ENCODE measurements at places on chromosomes 11 and 22.
A peak's percentile ranks its signal among the peaks of the same experiment; 100 is the strongest.

DNA sequence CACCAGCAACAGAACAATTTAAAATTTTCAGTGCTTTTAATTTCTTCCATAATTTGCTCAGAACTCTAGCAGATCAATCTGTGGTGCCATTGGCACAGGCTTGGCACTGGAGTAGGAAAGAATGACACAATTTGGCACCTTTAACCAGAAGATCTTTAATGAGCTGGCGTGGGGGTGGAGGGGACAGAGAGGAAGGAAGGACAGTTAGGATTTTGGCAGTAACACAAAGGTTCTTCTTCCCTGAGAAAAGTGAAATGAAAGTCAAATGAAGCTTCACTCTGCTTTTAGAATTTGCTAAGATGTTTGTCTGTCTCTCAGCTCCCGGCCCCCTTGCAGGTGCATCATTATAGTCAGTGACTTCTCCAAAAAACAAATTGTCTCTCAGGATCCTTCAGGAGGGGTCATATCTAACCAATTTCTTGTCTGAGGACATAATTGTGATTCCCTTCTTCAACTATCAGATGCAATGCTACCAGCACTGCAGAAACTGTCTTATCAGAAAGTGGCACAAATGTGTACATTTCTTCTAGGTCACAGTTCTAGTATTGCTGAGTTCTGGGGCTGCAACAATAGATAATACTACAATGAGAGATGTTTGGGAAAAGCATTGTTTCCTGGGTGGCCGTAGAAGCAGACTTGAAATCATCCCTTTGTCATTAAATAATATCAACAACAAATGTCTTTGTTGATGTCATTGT is 66.8 kb downstream of the CSTPP1 start:
- no peak for DNase-seq

DNA sequence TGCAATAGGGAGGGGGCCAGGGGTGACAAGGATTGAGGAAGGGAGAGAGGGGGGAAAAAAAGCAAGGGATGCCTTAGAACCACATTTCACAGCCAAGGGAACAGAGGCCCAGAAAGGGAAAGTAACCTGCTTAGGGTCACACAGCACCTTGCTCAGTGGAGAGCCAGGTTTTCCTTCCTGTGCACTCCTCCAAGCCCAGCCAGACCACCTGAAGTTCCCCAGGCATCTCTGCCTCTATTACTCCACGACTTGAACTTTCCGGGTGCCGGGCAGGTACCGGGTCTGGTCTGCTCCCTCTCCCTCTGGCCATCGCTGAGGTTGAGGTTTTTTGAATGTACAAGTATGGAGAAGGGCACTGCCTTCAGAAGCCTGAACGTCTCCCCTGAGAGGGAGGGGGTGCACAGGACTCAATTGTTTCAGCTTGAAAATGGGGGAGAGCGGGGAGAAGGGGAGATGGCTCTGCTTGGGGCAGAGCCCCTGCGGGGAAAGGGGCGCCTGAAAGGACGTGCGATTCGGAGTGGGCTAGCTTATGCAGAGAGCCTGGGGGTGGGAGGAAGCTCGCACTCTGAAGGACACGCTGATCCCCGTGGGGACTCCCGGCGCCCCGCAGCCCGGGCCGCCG is 516 bp upstream of the SERPINH1 start:
- no peak for DNase-seq

GRCh38 chr11:33772870-33773269 is 1.4 kb downstream of the FBXO3 start:
- DNase-seq = no peak

DNA sequence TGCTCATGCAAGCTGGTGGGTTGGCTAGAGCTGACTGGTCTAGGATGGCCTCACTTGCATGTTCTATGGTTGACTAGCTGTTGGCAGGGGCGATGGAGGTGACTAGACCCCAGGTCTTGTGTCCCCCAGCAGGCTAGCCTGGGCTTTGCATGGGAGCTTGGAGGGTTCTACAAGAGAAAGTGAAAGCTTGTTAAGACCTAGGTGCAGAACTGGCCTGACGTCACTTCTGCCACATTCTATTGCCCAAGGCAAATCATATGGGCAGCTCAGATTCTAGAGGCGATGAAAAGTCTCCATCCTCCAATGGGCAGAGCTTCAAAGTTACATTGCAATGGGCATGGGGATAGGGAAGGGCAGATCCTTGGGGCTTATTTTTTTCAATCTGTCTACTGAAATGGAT is 170.9 kb downstream of the MIAT start:
- DNase-seq = no peak

DNA sequence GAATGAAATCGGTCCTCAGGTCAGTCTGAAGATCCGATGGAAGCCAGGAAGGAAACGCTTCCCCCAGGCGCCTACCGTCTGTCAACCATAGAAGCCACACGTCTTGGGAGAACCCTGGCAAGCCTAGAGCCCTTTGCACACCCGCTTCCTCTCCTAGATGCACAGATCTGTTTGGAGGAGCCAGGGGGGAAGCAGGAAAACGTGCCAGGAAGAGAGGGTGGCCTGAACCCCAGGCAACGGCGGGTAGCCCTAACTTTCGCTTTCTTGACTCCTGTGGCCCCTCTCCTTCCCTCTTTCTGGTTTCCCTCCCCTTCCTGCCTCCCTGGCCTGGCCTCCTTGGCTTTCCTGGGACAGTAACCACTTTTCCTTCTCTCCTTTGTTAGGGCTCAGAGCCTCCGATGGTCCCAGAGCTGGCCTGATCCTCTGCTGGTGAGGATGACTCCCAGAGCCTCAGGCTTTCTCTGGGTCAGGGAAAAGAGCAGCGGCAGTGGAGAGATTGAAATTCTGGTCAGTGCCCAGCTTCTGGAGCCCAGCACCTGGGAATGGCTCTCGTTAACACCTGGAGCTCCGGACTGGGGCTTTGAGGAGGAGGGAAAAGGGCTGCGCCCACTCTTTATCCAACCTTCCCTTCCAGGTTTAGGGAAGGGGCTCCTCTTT is 2.1 kb downstream of the FXYD6 start:
- no peak for DNase-seq

GRCh38 chr11:76074148-76075095 is 131.9 kb downstream of the WNT11 start:
- DNase-seq = no peak

GRCh38 chr11:64120951-64121569 is 44.9 kb downstream of the MACROD1 start:
- no peak for DNase-seq

GRCh38 chr22:26513838-26514237 is 1.6 kb upstream of the TFIP11 start:
- no peak for DNase-seq

DNA sequence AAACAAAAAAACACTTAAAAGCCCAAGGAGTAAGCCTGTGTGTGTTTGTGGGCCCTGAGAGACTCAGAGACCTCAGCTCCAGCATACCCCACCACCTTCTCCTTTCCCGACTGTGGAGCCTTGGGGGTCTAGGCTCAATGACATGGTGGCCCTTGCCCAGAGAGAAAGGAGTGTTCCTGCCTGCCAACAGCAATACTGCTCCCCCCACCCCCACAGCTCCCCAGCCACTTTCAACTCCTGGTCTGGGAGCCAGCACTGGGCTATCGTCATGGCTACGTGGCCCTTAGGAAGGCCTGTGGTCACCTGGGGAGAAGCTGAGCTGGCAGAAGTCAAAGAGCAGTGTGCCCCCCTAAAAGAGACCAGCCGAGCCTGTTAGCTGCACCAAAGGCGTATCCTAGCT is 2.6 kb downstream of the PPP1R14B start:
- no peak for DNase-seq

GRCh38 chr11:19769820-19770219 is 57.2 kb downstream of the NAV2 start:
- no peak for DNase-seq

GRCh38 chr22:37462983-37463382 is 23.2 kb downstream of the MFNG start:
- DNase-seq = no peak

GRCh38 chr11:11498195-11498594 is 123.6 kb downstream of the GALNT18 start:
- DNase-seq = no peak

- DNase-seq = no peak
Observed at GRCh38 chr11:102615077-102615893, 9.8 kb downstream of the MMP20 start.

- no peak for DNase-seq
Observed at GRCh38 chr22:43628250-43628649, 183.9 kb downstream of the EFCAB6 start.

GRCh38 chr11:61832754-61833153 is 4.7 kb downstream of the FADS2 start:
- DNase-seq = no peak

DNA sequence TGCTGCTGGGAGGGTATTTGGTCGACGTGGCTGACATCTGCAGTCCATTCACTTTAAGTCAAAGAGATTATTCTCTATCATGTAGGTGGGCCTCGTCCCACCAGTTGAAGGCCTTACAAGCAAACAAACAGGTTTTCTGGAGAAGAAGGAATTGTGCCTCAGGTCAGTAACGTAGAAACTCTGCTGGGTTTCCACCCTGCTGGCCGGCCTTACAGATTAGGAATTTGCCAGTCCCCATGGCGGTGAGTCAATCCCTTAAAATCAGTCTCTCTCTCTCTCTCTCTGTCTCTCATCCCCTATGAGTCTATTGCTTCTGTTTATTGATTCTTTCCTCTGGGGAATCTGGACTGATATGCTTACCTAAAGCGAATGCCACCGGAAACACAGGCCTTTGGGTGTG is 75.4 kb upstream of the FGF3 start:
- no peak for DNase-seq

- no peak for DNase-seq
Observed at GRCh38 chr11:76637491-76638269, 32.9 kb downstream of the LRRC32 start.

DNA sequence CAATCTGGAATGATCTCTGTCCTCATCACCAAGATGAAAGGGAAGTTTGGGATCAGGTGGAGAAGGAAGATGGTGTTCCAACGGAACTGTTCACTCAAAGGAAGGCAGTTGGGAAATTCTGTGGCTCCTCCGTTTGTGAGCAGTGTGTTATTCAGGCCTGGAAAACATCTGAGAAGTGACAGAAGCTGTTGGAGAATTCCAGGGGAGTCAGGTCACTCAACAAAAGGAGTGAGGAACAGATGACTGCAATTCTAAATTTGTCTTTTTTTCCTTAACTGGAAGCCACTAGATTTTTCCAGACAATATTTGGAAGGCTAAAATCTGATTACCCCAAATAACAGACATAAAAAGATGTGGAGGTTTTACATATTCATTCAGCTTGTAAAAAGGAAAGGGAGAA is 107.8 kb downstream of the CD44 start:
- no peak for DNase-seq

DNA sequence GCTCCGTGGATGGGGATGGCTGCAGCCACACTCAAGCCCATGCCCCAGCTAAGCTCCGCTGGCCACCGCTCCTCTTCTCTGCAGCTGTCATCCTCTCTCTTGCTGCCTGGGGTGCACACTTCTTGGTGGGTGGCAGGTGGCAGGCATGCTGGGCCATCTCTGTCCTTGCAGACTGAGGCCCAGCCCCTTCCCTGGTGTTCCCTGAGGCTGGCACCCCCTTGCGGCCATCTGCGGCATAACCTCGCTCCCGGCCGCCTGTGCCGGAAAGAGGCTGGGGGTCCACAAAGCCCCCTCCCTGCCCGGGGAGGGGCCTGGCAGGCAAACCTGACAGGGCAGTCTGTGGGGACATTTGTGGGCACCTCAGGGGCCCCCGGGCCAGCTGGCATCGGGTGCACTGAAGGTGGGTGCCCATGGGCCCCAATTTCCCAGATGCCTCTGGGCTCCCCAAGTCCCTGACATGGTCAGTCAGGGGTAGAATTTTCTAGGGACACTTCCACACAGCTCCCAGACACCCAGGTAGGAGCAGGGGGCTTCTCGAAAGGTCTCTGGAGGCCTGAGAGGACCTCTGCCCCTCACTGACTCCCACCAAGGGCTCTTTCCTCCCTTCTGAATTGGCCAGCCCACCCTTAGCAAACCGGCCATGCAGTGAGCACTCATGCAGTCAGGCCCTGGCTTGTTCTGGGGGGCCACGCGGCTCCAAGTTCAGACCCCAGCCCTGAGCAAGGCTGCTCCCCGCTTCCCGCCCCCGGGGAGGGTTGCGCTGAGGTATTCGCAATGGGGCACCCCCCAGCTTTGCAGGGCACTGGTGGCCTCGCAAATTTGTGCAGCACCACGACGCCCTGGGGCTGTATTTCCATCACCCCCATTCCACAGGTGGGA is 23.5 kb upstream of the TH start:
- peak; percentile 61 for DNase-seq

DNA sequence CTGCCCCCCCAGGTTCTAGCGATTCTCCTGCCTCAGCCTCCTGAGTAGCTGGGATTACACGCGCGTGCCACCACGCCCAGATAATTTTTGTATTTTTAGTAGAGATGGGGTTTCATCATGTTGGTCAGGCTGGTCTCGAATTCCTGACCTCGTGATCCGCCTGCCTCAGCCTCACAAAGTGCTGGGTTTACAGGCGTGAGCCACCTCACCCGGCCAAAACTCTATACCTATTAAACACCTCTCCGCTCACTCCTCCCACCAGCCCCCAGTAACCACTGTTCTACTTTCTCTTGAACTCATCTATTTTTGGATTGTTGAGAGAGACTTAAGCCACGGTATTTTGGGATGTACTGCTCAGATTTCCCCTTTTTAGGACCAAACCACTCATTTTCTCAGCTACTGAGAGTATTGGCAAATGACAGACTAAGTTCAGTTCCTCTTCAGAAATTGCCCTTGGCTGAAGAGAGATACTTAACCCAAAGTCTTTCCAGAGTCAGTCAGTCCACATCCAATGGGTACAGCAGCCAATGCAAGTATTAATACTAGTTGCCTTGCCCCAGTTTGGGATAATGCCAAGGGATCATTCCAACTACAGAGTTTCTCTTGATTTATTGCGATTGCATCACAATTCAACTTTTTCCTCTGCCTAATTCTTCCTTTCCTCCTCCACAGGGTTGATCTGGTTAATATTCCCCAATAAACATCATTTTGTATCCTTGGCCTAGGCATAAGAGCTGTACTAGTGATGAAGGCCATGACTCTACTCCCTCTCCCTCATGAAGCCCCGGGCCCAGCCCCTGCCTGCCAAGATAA is 36.8 kb upstream of the CSTF3 start:
- DNase-seq = no peak
